NCI-H774 (cell line): ENCODE measurements at places on chromosomes 13 and 19.
A peak's percentile ranks its signal among the peaks of the same experiment; 100 is the strongest.

DNA sequence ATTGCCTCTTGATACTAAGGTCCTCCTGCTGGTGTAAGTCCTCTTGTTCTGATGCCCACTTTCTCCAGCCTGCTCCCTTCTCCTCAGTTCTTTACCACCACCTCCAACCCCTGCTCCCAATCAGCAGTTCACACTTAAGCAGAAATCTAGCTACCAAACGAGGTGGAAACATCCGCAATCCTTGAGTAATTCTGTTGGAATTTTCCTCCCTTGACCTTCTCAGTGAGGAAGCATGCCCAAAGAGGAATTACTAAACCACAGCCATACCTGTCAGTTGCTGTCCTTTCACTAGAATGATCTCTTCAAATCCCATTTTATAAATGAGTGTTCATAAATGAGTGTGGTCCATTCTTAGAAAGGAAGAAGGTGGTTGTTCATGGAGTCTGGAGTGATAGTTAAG lies 289.9 kb downstream of the DACH1 start:
- DNase-seq, result no peak

DNA sequence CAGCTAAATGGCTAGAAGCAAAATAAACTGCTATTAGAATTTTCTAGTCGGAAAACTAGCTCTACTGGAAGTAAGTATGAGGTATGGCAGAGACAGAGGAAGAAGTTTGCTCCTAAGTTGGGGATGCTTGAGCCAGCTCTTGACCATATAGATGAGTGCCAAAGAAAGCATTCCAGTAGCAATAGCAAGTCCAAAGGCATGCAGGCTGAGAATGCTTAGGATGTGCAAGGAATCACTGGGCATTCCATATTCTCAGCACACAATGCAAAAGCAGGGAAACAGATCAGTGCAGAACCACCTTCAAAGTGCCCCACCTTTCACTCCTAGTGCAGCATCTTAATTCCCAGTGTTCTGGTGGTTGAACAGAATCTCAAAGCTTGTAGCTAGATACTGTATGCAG lies 32.9 kb downstream of the SERTM1 start:
- DNase-seq, result no peak

GRCh38 chr19:11096210-11096841 lies 7.1 kb downstream of the LDLR start:
- DNase-seq, result no peak

DNA sequence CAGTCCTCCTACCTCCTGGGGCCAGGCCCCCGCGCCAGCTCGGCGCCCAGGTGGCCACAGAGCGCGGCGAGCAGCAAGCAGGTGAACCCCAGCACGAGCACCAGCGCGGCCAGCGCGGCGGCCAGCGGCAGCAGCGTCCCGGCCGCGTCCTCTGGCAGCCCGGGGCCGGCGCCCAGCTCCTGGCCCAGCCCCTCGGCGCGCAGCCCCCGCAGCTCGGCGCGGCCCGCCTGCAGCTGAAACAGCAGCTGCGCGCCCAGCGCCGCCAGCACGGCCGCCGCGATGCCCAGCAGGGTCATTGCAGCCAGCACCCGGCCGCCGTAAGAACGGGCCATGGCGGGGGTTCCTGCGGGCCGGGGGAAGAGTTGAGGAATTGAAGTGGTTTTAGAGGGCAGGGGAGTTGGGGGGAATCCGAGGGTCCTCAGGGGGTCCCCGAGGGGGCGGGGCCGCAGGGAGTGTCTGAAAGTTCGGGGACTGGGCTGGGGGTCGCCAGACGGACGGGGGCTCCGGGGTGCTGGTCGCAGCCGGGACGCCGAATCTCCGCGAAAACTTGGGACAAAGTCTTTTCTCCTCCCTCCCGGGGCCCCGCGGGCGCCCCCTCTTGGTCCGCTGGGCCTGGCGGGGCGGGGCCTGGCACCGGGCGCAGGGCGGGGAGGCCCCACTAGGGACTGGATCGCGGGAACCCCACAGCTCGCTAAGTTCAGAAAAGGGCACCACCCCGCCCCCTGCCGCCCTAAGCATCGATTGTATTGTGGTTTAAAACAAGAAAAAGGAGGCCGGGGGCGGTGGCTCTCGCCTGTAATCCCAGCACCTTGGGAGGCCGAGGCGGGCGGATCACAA lies at the start of gene TMEM221:
TSS of gene TMEM221 (minus strand) at position 538 of the 837 bp plus-strand sequence. CDS start at position 332, 206 bp downstream.
- DNase-seq, result no peak

DNA sequence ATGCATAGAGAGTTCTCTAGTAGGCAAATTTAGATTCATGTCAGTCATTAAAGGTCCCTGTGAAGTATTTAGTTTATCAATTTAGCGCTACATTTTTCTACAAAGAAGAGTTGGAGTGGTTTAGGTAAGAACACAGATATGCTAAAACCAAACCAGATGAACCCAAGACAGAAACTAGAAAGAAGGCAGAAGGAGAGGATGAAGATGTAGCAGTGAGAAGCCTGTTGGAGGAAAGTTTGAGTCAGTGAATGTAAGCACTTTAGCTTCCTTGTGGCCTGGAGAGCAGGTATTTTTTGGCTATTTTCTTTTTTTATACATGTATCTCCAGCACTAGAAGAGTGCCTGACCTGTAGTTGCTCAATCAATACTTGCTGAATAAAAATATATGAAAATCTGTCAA lies 223.7 kb downstream of the KCNRG start:
- no peak for DNase-seq

DNA sequence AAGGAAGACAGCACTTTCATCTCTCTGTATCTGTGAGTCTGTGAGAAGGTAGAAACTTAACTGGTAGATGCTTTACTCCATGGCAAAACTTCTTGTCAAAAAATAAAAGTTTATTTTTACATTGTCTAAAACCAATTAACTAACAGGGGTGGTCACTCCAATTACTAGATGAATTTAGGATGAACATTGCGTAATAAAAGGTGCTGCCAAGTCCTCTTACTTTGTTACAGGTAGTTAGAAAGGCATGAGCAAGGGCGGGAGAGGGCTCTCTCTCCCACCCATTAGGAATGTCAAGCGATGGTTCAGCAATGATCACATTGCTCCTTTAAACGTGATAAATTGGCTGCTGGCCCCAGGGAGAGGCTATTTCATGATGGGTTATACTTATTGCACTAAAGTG lies 512.3 kb downstream of the SLITRK5 start:
- no peak for DNase-seq

DNA sequence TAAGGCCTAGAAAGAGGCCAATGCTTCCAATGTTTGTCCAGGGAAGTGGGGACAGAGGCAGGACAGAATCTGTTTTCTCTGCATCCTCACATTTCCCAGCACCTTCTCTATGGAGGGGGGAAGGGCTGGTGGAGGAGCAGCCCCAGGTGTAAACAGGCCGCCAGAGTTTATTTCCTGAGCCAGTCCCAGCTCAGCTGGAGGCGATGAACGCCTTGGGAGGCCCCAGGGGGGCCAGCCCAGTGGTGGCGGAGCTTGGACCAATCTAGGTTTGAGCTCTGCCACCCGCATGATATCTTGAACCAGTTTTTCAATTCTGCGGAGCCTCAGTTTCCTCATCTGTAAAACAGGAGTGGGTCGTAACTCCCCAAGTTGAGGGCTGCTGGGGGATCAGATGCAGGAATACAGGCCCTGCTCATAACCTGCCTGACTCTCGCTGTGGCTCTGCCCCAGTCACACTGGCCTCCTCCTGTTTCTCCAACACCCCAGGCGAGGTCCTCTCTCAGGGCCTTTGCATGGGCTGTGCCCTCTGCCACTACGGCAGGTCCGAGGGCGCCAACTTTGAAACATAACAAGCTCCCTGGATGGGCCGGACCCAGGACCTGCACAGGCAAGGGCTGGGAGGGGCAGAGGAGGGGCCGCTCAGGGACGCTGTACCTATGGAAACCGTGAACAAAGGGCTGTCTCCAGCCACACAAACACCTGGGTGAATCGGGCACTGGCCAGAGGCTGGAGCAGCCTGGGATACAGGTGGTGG lies 1.1 kb downstream of the TNFAIP8L1 start:
- DNase-seq, result no peak

GRCh38 chr13:42794577-42795275 lies 13.3 kb downstream of the FAM216B start:
- no peak for DNase-seq

DNA sequence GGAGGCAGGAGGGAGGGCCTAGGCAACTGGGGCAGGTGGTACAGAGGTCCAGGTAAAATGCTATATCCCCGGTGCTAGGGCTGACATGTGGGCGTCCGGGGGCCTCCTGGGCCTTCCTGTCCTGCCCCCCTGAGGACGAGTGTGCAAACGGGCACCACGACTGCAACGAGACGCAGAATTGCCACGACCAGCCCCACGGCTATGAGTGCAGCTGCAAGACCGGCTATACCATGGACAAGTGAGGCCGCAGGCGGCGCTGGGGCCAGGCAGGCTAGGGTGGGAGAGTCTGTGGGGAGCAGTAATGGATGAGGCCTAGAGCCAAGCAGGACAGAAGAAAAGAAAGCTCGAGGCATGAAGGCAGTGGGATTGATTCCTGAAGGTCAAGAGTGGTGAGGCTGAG lies 21.3 kb downstream of the CNFN start:
- DNase-seq, result no peak

DNA sequence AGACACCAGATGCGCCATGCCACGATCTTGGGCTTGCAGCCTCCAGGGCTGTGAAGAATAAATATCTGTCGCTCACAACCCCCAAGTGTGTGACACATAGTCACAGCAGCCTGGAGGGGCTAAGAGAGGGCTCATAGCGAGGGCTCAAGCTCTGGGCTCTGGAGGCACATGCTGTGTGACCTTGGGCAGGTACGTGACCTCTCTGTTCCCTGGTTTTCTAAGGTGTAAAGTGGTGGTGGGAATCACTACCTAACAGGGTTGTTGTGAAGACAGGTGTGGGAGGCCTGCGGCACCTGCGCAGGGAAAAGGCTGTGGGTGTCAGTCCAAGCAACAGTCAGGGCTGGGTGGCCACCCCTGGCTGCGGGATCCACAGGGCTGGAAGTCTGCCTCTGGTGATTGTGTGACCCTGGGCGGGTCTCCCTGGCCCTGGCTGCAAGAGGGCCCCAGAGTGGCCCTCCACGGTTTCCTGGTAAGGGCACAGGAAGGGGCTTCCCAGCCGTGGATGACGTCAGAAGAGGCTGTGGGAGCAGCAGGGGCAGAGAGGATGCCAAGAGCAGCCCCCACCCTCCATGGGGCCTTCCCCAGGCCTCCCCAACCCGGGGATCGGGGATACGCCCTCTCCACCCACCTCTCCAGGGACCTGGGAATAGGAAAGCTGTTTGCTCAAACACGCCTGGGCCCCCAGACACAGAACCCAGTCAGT lies 218.8 kb upstream of the SGCG start:
- DNase-seq, result no peak

DNA sequence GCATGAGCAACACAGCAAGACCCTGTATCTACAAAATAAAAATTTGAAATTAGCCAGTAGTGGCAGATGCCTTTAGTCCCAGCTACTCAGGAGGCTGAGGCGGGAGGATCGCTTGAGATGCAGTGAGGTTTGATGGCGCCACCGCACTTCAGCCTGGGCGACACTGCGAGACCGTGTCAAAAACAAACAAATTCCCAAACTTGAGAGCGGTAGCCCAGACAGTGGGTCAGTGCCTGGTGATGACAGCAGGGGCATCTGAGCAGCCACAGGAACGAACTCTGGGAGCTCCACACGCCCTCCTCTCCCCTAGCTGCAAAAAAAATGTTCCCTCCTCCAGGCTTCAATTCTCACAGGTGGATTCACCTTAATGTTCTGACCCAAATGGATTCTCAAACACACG lies 14.1 kb downstream of the ZNF490 start:
- DNase-seq, result no peak

DNA sequence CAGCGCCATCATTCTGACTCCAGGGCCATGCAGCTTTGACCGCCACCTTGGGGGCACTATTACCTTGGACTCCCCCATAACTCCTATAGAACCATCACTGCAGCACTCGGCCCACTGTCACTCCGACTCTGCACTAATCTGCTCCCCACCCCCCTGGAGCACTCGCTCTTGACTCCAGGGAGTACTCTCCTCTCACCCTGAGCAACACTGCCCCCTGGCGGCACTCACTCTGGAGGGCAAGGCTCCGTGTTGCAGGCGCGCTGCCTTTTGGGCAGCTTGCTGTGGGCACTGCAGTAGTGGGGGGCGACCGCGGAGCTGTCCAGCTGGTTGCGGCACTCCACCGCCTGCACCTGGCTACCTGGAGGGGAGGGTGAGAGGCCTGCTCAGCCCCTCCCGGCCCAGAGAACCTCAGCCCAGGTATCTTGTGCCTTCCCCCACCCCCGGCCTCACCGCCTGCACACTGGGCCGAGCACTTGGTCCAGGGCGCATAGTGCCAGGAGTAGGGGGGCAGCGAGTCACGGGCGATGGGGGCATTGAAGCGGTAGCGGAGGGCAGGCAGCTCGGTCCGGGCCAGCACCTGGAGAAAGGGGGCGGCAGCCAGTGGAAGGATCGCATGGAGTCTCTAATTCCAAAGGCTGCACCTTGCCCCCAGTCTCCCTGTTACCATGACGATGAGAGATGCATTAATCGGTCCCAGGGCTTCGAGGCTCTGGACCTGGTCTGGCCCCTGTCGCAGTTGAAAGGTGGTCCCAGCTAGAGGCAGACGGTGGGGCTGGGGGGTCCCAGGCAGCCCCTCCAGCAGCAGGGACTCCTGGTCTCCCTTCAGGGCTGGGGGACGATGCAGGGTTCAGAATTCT lies 8.9 kb upstream of the MYO1F start:
- DNase-seq, result no peak

GRCh38 chr19:15452111-15453047 lies 2.6 kb upstream of the WIZ start:
- peak; percentile 77 for DNase-seq

DNA sequence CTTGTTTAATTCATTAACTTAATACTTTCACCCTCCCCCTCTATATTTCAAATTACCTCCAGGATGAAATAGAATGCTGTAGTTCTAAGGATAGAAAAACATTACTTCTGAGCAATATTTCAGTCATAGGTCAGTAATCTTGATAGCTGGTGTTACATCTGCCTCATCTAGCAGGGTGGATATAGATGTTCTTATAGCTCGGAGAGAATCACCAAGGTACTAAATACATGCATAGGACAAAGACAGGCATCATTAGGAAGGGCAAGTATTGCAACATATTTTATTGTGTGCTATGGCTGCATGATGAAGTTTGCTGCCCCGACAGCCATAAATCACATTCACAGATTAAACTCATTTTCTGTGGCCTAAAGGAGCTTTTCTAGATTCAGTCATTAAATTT lies 601.0 kb downstream of the FGF9 start:
- DNase-seq, result no peak

- DNase-seq, result no peak
These were observed 20.2 kb downstream of the ZNF544 start for GRCh38 chr19:58248886-58249285.

- no peak for DNase-seq
These were observed 823.0 kb downstream of the PCDH9 start for GRCh38 chr13:66407128-66407527.

- no peak for DNase-seq
These were observed 181.9 kb upstream of the EDNRB start for GRCh38 chr13:78100486-78100885.

DNA sequence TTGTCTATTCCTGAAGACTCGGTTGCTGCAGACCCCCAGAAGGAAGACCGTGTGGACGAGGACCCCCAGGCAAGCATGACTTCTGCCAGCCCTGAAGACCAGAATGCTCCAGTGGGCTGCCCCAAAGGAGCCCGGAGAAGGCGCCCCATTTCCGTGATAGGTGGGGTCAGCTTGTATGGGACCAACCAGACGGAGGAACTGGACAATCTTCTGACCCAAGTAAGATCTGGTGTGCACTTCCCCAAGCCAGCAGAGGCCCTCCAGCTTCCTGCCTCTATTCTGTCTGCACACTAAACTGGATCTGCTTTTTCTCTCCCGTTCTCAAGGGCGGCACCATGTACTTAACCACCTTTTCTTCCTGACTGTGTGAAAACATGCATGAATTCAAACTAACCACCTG lies 59.8 kb upstream of the C1QTNF9 start:
- DNase-seq, result no peak

GRCh38 chr13:108249150-108249549 lies 20.4 kb upstream of the TNFSF13B start:
- DNase-seq, result no peak
